ENCODE measurements at places on chromosomes 13 and 19. TPM values are rescaled to one million over a fixed set of nuclear protein-coding genes. Genes with fewer than 3 reads are reported as not detected.

Gene ZNF490
- total RNA-seq: 13.1 TPM

Gene ZNF829
- 4.4 TPM for total RNA-seq

Gene SYNGR4
- total RNA-seq: not detected

Gene GAS6
- total RNA-seq: 38.2 TPM

Gene ZNF527
- total RNA-seq: 4.4 TPM

Gene ZNF491
- total RNA-seq: 3.7 TPM

Gene IER2
- 6.5 TPM for total RNA-seq

Gene CYP4F8
- not detected for total RNA-seq

Gene ZNF284
- 5.1 TPM for total RNA-seq

Gene ZNF761
- total RNA-seq: 6.7 TPM

Gene IGSF23
- not detected for total RNA-seq

Gene NUDT15
- 28.5 TPM for total RNA-seq

Gene DBP
- 9.6 TPM for total RNA-seq

Gene CEBPA
- total RNA-seq: under 0.01 TPM

Gene FREM2
- 0.34 TPM for total RNA-seq

Gene IL11
- total RNA-seq: 0.31 TPM

Gene GPC6
- total RNA-seq: under 0.01 TPM

Gene TUBA3C
- not detected for total RNA-seq

Gene SPRY2
- 30.2 TPM for total RNA-seq

Gene SLC10A2
- not detected for total RNA-seq

Gene WDR87
- total RNA-seq: not detected

Gene FXYD1
- total RNA-seq: 0.15 TPM

Gene ZNF566
- total RNA-seq: 12.3 TPM

Gene NKG7
- not detected for total RNA-seq

Gene ZNF154
- total RNA-seq: 4.2 TPM

Gene ZNF816
- 6.5 TPM for total RNA-seq

Gene PAF1
- total RNA-seq: 35.3 TPM

Gene APOC4
- total RNA-seq: not detected

Gene MAST1
- 0.33 TPM for total RNA-seq

Gene OLFM2
- total RNA-seq: 2.0 TPM

Gene EXOC3L2
- total RNA-seq: not detected

Gene CCDC9
- 4.3 TPM for total RNA-seq

Gene CEACAM8
- not detected for total RNA-seq

Gene OSCAR
- not detected for total RNA-seq

Gene IRS2
- 21.1 TPM for total RNA-seq

Gene ZNF888
- 4.0 TPM for total RNA-seq

Gene OR7A5
- 0.73 TPM for total RNA-seq

Gene TNFSF11
- total RNA-seq: 2.1 TPM

Gene ZNF560
- 1.7 TPM for total RNA-seq

Gene B3GNT3
- not detected for total RNA-seq

Gene MYO1F
- 0.36 TPM for total RNA-seq

Gene ZIC2
- not detected for total RNA-seq

Gene FCGBP
- total RNA-seq: under 0.01 TPM

Gene C19orf73
- total RNA-seq: 1.4 TPM

Gene ZNF709
- total RNA-seq: 1.7 TPM

Gene FUT1
- 1.1 TPM for total RNA-seq

Gene TEX101
- not detected for total RNA-seq

Gene ARRDC2
- 8.4 TPM for total RNA-seq

Gene KATNAL1
- total RNA-seq: 16.5 TPM

All from melanocyte of skin (primary cell).